ENCODE measurements at places on chromosomes 4 and X. TPM values are rescaled to one million over a fixed set of nuclear protein-coding genes. Genes with fewer than 3 reads are reported as not detected.

DNA sequence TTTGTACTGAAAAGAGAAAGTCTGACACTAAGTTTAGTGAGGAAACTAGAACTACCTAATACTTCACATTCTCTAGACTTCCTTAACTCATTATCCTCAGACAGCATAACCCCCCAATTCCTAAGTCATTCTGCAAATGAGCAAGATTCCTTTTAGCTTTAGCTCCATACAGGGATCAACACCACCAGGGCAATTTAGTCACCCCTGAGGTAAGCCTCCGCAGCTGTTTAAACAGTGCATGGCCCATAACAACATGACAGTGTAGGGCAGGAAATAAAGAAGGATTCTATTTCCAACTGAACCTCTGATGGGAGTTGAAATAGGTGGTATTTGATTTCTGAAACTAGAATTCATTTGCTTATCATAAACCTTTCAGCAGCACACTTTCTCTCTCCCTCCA lies 112.8 kb upstream of the DKK2 start:
- DNase-seq = no peak

- DNase-seq = no peak
Observed at GRCh38 chr4:186792728-186793366, 69.2 kb upstream of the FAT1 start.

ENPP6 gene
- total RNA-seq = not detected

GRCh38 chr4:38785901-38786402 lies 3.2 kb upstream of the TLR10 start:
- no peak for DNase-seq

DNA sequence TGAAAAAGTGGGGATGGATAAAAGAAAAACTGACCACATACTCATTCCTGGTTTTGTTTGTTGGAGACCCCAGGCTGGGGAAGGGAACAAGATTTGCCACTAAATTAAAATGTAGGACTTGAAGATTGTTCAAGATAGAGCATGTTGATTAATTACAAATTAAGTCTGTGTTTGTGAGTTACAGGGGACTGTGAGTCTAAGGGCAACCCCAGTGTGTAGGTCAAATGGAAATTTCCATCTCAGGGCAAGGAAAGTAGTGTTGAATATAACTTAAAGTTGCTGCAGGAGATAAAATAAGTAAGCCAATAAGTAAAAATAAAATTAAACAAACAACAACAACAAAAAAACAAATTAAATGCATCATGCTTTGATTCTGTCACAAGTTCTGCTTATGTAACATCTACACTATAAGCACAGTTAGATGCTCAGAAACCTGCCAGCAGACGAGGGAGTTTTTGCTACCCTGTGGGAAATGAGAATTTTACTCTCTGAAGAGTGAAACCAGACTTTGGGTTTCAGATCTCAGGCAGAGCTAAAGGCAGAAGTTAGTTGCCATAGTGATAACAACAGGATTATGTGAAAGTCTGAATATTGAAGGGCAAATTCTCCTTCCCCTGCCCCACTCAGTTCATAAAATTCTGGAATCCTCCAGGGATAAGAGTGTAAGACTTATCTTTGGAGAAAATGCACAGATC lies 352.3 kb downstream of the GRXCR1 start:
- DNase-seq = no peak

DNA sequence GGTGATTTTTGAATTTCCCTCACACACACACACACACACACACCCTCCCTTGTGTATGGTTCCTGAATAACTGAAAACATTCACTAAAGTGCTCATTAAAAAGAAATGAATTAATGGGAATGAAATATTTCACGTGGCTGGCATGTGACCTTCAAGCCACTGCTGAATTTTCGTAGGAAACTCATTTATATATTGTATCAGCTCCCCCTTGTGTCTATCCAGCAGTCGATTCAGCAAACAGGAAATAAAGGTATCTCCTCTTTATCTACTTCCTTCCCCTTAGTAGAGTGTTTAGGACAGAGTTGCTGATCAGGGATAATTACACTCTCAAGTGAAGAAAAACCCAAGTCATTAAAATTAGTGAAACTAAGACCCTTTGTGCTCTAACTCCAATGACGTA lies 912.6 kb upstream of the LCORL start:
- DNase-seq = no peak

GRCh38 chr4:108567831-108568230 lies 52.5 kb upstream of the RPL34 start:
- DNase-seq = no peak

- no peak for DNase-seq
Observed at GRCh38 chr4:30776921-30777415, 56.8 kb downstream of the PCDH7 start.

ZNF330 gene
- 23.5 TPM for total RNA-seq

- no peak for DNase-seq
Observed at GRCh38 chrX:66017659-66018170, 22.2 kb downstream of the VSIG4 start.

DNA sequence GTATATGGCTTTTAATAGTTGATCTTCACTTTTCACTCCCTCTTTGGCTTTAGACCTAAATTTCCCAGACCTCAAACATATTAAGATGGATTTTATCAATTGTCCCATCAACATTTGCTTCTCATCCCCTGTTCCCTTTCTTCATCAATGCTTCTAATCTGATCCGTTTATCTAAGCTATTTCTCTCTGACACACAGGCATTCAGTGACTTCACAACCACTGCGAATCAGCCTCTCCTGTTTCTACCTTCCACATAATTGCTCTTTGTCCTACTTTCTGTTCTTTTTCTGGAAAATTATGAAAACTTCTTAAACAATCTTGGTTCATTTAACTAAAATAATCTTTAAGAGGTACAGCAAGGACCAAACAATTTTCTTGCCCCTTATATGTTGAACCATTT lies 115.2 kb downstream of the GLRA3 start:
- DNase-seq = no peak

DNA sequence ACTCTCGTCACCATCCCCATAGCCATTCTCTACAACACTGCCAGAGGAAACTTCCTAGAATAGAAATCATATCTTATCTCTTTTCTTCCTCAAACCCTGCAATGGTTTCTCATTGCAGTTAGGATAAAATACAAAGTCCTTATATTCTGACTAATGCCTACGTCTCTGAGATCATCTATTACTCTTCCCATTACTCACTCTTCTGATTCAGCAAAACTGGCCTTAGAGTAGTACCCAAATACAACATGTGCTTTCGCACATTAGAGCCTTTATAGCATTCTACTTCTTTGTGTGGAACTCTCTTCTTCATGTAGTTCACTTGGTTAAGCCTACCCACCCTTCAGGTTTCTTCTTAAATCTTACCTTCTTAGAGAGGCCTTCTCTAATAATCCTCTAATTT lies 28.0 kb downstream of the LHFPL1 start:
- DNase-seq = no peak

DNA sequence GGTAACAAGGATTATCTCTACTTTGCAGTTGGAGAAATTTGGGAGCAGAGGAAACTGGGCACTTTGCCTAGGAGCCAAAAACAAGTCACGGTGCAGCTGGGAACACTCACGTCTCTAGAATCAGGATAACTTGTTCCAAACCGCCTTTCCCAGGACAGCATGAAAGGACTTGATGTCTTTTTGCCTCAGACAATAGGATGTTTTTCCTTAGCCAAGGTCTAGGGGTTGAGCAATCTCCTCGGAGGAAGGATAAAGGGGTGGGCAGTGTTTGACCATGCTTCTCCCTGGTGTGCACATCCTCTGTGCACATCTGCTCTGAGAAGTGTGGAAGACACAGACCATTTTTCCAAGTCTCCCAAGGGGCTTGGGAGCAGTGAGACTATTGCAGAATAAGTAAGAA lies 1.7 kb upstream of the SPARCL1 start:
- DNase-seq = no peak

DNA sequence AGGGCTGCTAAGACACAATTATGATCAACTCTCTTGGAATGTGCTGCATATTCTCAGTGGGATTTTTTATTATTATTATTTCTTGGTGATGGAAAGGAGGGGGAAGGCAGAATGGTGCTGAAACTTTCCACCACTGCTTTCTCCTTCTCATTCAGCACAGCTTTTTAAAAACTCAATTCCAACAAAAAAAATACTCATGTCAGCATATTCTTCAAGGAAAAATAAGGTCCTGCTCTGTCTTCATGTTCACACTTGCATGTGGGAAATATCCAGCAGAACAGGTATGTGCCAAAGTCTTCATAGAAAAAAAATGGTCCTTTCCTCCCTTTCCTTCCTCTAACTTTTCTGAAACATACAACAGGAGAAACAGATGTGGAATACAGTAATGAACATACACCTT lies 144.0 kb upstream of the ADAMTS3 start:
- DNase-seq = no peak

- DNase-seq = no peak
Observed at GRCh38 chr4:54659313-54659712, 1.6 kb downstream of the KIT start.

GRCh38 chr4:73698217-73698616 lies 42.2 kb upstream of the CXCL8 start:
- DNase-seq = no peak

CT45A10 gene
- not detected for total RNA-seq

AKAP4 gene
- not detected for total RNA-seq

DNA sequence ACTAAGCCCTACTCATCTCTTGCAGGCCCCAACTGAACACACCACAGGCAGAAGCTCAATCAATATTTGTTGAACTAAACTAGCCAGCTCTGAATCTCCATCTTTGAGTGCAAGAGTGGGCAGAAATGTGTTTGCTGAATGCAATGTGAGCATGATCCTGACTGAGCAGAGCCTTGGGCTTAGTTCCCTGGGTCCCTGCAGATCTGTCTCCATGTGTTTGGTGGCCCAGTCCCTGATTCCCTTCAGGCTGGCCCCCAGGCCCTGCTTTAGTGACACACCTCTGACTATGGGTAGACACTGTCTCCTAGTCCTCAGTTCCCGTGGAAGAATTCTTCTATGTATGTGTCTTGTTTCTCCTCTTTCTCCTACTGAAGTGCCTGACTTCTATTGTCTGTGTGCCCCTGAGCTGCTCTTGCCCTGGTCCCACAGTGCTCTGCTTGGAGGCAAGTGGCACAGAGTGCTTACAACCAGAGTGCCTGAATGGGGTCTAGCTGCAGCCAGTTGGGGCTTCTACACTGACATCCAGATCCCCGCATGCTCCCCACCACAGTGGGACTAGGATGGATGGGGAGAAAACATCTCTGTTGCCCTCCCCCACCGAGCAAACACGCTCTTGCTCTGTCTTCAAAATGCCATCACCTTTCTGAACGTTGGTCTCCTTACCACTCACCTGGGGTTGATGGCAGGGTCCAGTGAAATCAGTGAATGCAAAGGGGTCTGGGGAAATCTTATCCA lies 9.3 kb downstream of the PJA1 start:
- DNase-seq = no peak

TLR6 gene
- not detected for total RNA-seq

DNA sequence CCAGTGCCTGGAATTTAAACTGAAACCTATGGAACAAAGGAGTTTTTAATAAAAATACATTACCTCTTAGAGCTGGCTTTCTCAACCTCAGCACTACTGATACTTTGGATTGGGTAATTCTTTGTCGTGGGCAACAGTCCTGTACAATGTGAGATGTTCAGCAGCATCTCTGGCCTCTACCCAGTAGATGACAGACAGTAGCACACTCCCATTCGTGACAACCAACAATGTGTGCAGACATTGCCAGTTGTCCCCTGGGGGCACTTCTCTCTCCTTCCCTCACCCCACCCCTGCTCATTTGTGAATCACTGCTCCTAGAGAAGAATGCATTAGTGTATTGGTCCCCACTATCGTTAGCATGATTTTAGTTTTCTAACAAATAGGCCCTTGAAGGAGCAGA lies 16.2 kb downstream of the GPAT3 start:
- DNase-seq = peak; percentile 30

GK2 gene
- not detected for total RNA-seq

USP17L13 gene
- not detected for total RNA-seq

DNA sequence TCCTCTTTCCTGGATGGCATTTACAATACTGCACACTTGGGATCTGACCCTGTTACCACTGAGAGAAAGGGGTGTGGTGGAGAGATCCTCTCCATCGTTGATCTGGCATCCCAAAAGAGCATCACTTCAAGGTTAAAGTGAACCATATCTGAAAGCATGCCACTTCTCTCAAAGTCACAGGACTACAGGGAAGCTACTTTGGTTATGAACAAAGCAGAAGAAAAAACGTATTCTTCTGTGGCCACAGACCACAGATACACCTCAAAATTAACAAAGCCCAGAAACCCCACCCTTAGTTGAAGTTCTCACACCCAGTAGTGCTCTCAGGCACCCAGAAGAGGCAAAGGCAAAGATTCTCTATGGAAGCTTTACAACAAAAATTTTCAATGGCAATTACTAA lies 108.3 kb downstream of the JADE1 start:
- no peak for DNase-seq

- no peak for DNase-seq
Observed at GRCh38 chr4:55356991-55357461, 11.0 kb downstream of the SRD5A3 start.

DNA sequence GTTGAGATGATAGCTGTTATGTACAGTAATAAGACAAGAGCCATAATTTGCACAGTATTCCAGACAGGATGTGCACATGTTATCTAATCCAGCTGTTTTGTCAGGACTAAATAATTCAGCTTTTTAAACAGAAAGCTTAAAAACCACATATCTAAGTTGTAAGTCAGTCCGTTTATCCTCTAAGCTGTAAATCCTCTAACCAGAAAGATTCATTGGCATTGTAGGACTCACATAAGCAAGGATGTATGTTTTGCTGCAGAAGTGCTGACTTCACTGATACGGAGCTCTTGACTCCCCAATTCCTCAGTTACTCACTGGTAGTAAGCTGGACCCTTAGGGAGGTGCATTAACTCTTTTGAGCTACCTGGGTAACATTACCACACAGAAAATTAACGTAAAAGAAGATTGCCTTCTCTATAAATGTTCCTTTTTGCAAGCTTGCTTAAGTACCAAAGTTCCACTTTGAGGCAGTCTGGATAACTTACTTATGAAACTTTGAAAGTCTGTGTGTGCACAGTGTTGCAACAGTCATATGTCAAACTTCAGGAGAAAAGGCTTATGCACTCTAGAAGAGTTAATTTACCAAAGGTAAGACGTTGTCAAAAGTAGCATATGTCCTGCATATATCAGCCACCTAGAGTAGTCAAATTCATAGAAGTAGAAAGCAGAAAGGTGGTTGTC lies 58.3 kb upstream of the MAGEB2 start:
- no peak for DNase-seq

DNA sequence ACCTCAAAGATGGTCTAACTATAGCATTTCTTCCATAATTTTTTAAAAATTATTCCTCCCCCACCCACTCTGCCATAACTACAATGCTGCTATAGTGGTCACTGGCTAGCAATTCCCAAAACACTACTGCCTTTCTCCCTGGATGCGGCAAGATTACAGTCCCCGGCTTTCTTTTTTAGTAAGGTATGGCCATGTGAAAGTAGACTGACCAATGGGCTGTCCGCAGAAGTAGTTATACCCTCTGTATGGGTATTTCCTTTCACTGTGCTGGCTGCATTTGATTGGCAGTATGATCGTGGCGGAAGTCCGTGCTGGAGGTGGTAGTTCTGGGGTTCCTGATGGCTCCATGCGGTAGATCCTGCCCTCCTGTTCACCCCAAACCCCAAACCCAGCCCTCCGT lies 166.0 kb downstream of the FBXO8 start:
- DNase-seq = no peak

GRCh38 chr4:41012293-41012692 lies 202.0 kb downstream of the APBB2 start:
- no peak for DNase-seq
